Peyer's patch (tissue), 4 donors: ENCODE measurements at places on chromosomes 2 and 18.
A peak's percentile ranks its signal among the peaks of the same experiment; 100 is the strongest.

- H3K27me3 ChIP-seq: no peaks in the 10 kb centered on the region
- no peak for DNase-seq
- H3K4me3 ChIP-seq: no peak overlapping the region
These were observed 89.4 kb upstream of the TACR1 start for GRCh38 chr2:75288760-75289159.

GRCh38 chr2:155095613-155096012, 397.1 kb downstream of the KCNJ3 start:
- no peaks in the 10 kb centered on the region for H3K4me1 ChIP-seq
- H3K27me3 ChIP-seq: no peaks in the 10 kb centered on the region
- DNase-seq: no peak
- no peak overlapping the region for H3K4me3 ChIP-seq
- H3K27ac ChIP-seq: no peak overlapping the region

- no peaks in the 10 kb centered on the region for H3K36me3 ChIP-seq
- H3K27ac ChIP-seq: no peak overlapping the region
- no peak overlapping the region for H3K4me3 ChIP-seq
- H3K27me3 ChIP-seq: no peaks in the 10 kb centered on the region
- no peak for DNase-seq
These were observed 23.6 kb downstream of the MPPE1 start for GRCh38 chr18:11884396-11885030.

GRCh38 chr2:2926858-2927175, 450.8 kb downstream of the EIPR1 start:
- no peak overlapping the region for H3K4me3 ChIP-seq
- H3K4me1 ChIP-seq: no peaks in the 10 kb centered on the region
- H3K36me3 ChIP-seq: no peaks in the 10 kb centered on the region

- no peaks in the 10 kb centered on the region for H3K36me3 ChIP-seq
- no peak for DNase-seq
- H3K27me3 ChIP-seq: no peaks in the 10 kb centered on the region
- no peaks in the 10 kb centered on the region for H3K4me1 ChIP-seq
- H3K27ac ChIP-seq: no peak overlapping the region
- no peak overlapping the region for H3K4me3 ChIP-seq
These were observed 156.7 kb downstream of the QPCT start for GRCh38 chr2:37501113-37501512.

GRCh38 chr2:189698020-189698887, 23.8 kb downstream of the ANKAR start:
- H3K27me3 ChIP-seq: no peaks in the 10 kb centered on the region
- H3K36me3 ChIP-seq: no peaks in the 10 kb centered on the region
- H3K27ac ChIP-seq: no peak overlapping the region
- no peaks in the 10 kb centered on the region for H3K4me1 ChIP-seq
- DNase-seq: no peak

- H3K4me3 ChIP-seq: no peak overlapping the region
- H3K27me3 ChIP-seq: no peaks in the 10 kb centered on the region
- no peaks in the 10 kb centered on the region for H3K36me3 ChIP-seq
- no peaks in the 10 kb centered on the region for H3K4me1 ChIP-seq
- H3K27ac ChIP-seq: no peak overlapping the region
These were observed 237.6 kb upstream of the TRIB2 start for GRCh38 chr2:12479065-12479601.

DNA sequence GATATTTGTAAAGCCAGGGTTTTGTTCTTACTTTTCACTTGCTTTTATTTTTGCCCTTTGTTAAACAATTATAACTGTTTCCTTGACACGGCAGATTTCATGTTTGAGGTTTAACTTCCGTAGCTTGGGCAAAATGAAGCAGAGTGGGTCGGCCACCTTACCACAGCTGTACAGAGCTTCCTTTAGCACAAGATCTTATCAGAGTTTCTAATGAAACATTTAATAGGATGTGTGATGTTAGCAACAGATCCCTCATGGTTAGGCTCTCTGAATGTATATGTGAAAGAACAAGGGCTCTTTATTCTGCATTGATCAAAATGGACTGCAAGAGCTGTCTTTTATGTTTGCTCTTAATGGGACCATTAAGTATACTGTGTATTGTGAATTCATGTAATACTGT, 22.3 kb downstream of the RNF125 start:
- H3K27ac ChIP-seq: peak overlapping the region; percentile 56
- DNase-seq: peak; percentile 48
- H3K4me1 ChIP-seq: no peaks in the 10 kb centered on the region
- no peak overlapping the region for H3K4me3 ChIP-seq

- no peaks in the 10 kb centered on the region for H3K36me3 ChIP-seq
- no peaks in the 10 kb centered on the region for H3K4me1 ChIP-seq
- DNase-seq: no peak
- no peak overlapping the region for H3K27ac ChIP-seq
- H3K4me3 ChIP-seq: no peak overlapping the region
- no peaks in the 10 kb centered on the region for H3K27me3 ChIP-seq
These were observed 603.7 kb upstream of the ZEB2 start for GRCh38 chr2:145123606-145124005.

GRCh38 chr2:164015328-164016123, 279.7 kb upstream of the FIGN start:
- H3K4me3 ChIP-seq: no peak overlapping the region
- DNase-seq: no peak
- H3K36me3 ChIP-seq: no peaks in the 10 kb centered on the region

DNA sequence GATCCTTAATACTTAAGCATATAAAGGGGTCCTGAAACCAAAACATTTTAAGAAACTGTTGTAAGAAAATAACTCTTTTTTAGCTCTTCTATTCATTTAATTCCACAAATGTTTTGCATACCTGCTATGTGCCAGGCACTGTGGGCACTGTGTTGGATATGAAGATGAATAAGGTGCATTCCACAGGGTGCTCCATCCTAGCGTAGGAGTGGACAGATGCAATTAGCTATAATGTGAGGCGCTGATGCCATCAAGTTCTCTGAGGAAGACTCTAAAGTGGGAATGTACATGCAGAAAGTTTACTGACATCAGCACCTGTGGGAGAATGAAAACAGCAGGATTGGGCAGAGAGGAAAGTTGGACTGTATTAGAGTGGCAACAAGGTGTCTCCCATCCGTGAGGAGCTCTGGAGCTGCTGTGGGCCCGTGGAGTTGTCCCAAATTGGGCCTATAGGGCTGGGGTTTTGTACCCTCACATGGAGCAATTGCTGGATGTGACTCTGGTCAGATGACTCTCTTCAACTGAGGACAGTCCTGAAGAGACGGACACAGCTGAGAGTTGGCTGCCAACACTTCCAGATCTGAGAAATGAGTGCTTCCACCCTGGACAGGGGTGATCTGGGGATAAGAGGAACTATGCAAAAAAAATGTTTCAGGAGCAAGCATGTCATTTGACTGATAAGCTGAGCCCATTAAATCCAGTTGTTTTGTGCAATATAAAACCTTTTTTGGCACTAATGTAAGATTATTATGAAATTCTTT, 22.3 kb downstream of the CD8A start:
- H3K36me3 ChIP-seq: peaks cover 72% of the 10 kb centered on the region
- H3K4me3 ChIP-seq: no peak overlapping the region
- H3K4me1 ChIP-seq: no peaks in the 10 kb centered on the region
- no peak for DNase-seq

DNA sequence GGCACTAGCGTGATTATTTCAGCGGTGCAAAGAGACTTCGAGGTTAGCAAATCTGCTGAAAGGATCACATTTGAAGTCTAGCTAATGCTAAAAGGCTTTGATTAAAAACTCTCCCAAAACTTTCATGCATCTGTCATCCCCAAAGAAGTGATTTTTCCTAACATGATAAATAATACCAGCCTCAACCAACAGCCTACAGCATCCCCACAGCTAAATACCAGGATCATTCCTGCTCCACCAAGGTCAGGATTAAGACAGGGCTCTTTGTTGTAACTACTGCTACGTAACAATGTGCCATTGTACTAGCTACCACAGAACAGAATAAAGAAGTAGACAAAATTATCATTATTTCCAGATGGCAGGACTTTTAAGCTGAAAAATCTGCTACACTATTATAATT, 1.6 kb downstream of the OR6B3 start:
- H3K27me3 ChIP-seq: no peaks in the 10 kb centered on the region
- H3K4me3 ChIP-seq: no peak overlapping the region
- no peak overlapping the region for H3K27ac ChIP-seq

DNA sequence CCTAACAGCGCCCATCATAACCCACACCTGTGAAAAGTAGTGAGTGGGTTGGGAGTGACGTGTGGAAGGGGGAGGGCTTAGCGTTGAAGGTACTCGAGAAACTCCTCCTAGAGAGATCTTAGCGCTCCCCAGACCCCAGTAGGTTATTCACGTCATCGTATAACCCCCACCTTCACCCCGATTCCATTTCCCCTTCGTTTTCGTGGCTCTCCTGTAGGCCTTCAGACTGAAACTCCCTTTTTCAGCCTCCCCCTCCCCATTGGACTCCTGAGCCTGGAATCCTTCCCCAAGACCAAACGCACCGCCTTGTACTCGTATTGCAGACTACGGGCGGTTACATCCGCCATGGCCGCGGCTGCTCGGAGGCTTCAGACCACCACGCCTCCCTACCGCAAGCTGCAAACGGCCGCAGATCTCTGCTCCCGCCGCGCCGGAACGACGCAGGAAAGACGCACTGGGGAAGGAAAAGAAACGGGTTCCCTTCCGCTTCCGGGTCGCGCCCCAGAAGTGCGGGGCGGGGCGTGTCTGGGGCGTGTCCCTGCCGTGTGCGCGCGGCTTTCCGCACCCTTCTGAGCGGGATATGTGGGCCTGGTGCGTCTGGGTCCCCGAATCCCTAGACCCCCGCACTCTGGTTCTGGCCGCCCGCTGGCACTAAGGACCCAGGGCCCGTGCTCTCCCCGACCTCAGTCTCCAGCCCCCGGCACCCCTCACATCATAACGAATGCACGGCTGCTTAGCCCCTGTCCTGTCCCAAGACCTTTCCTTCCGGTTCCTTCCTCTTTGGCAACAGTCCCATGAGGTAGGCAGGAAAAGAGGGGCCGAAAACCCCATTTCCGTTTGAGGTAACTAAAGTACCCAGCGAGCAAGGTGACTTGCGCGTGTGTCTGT, at the start of gene SNRNP200:
Gene SNRNP200, minus strand, starts transcription at position 456 of the 888 bp plus-strand sequence. Its CDS starts 109 bp downstream, at position 347.
- peak within 1 kb of the TSS; percentile 70 for H3K4me3 ChIP-seq
- H3K27ac ChIP-seq: peak within 1 kb of the TSS; percentile 75
- peaks cover 6% of the 10 kb centered on the region for H3K4me1 ChIP-seq
- H3K27me3 ChIP-seq: no peaks in the 10 kb centered on the region

- H3K4me3 ChIP-seq: no peak overlapping the region
- DNase-seq: no peak
- H3K4me1 ChIP-seq: no peaks in the 10 kb centered on the region
- H3K27ac ChIP-seq: no peak overlapping the region
- H3K36me3 ChIP-seq: no peaks in the 10 kb centered on the region
These were observed 236.8 kb downstream of the SETBP1 start for GRCh38 chr18:44917216-44918141.

- no peak overlapping the region for H3K27ac ChIP-seq
- H3K4me1 ChIP-seq: no peaks in the 10 kb centered on the region
- H3K27me3 ChIP-seq: no peaks in the 10 kb centered on the region
- DNase-seq: no peak
- no peaks in the 10 kb centered on the region for H3K36me3 ChIP-seq
- H3K4me3 ChIP-seq: no peak overlapping the region
These were observed 477.0 kb upstream of the MEIS1 start for GRCh38 chr2:65957886-65958285.

DNA sequence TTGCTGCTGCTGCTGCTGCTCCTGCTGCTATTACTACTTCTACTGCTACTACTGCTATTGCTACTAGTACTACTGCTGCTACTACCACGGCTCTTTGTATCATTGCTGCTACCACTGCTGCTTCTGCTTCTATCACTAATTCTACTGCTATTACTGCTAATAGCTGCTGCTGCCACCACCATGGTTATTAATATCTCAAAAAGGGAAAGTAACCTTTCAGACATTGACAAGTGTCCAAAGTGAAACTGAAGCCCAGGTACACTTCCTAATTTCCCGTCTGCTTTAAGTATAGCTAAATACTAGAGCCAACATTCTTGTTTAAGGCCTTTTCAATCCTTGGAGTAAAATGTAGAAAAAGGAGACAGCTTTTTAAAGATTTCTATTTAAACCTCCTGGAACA, 45.4 kb upstream of the EHBP1 start:
- DNase-seq: no peak
- no peaks in the 10 kb centered on the region for H3K36me3 ChIP-seq
- no peak overlapping the region for H3K27ac ChIP-seq
- no peaks in the 10 kb centered on the region for H3K4me1 ChIP-seq
- no peak overlapping the region for H3K4me3 ChIP-seq
- no peaks in the 10 kb centered on the region for H3K27me3 ChIP-seq
